ENCODE measurements at places on chromosomes 6 and 20.

- no peak for DNase-seq
Observed at GRCh38 chr6:46741482-46741881, 5.3 kb upstream of the ANKRD66 start.

DNA sequence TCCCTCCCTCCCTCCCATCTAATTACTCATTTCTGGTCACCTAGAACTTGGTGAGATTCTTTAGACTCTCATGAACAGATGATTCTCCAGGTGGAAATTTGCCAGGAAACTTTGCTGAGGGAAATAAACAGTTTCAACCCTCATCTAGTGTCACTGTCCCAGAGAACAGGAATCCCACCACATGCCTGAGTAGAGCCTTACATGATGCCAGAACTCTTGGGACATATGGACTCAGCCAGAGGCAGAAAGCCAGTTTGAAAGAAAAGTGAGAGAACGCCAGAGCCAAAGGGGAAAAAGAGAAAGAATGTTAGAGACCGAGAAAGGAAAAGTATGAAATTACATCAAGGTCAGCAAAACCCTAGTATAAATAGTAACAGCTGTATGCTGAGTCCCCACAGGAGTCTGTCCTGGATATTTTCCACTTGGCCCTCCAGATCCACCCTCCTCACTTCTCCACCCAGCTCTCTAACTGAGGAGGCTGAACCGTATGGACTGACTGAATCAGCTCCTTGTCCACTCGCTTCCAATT lies 127.5 kb upstream of the COL21A1 start:
- no peak for DNase-seq

DNA sequence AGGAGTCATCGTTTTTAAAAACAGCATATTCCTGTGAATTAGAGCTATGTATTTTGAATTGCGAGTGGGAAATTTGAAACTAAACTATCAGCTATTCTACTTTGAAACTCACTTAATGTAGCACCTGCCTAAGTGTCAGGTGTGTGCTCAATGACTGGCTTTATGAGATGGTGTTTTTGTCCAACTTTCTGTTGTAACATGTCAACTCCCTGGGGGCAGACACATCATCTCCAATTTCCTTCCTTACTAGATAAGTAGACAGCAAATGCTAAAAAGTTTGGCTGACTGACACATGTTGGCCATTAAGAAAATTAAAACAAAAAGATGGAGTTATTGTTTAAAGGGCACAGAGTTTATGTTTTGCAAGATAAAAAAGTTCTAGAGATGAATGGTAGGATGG lies 226.9 kb downstream of the TFAP2B start:
- no peak for DNase-seq

DNA sequence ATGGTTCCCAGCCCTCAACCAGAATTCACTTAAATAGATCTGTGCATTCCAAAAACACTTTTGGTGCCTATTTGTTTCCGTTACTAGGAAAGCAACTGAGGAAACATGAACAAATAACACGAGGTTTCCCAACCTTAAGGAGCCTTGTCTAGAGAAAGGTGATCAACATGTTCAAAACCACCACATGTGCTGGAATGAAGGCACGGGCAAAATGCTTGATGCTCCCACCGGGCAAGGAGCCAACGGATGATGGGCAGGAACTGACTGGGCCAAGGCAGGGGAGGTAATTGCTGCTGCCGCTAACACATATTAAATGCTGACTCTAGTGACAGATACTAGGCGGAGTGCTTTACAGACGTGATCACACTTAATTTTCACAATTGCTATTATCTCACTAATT lies 2.5 kb downstream of the MYLK4 start:
- no peak for DNase-seq

DNA sequence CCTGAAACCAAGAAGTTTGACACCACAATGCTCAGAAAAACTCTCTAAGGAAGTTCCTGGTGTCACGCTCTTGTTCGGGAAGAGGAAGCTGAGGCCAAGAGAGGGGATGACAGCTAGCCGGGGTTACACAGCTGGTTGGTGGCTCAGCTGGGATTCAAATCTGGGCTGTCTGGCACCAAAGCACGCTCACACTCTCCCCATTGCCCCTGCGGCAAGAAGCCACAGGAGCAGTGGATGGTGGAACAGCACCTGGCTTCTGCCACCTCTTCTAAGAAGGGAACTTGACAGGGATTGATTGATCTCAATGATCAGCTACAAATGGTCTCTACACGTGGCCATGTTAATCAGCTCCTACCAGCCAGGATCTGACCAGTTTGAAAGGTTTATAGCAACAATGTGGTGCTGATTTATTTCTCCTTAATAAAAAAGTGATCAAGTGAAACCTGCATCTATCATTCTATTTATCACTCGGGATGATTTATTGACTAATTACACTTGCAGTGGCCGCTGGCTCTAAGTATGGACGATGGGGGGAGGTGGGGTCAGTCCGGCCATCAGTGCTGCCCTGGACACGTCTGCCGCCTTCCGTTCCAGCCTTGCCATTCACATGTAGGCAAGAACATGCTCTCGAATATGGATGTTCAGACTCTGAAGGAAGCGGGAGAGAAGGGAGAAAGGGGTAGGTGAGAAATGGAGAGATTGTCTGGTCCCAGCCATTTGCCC lies 71.9 kb upstream of the TOP1 start:
- peak; percentile 12 for DNase-seq

- DNase-seq: no peak
Observed at GRCh38 chr6:107152638-107153430, 37.5 kb upstream of the BEND3 start.

GRCh38 chr20:36469973-36470372 lies 71.3 kb upstream of the MYL9 start:
- DNase-seq: no peak

- DNase-seq: no peak
Observed at GRCh38 chr6:112781241-112781640, 434.1 kb downstream of the RFPL4B start.

GRCh38 chr20:35303735-35304491 lies 11.7 kb upstream of the FAM83C start:
- peak; percentile 79 for DNase-seq

GRCh38 chr20:22844959-22845358 lies 190.2 kb upstream of the SSTR4 start:
- no peak for DNase-seq

DNA sequence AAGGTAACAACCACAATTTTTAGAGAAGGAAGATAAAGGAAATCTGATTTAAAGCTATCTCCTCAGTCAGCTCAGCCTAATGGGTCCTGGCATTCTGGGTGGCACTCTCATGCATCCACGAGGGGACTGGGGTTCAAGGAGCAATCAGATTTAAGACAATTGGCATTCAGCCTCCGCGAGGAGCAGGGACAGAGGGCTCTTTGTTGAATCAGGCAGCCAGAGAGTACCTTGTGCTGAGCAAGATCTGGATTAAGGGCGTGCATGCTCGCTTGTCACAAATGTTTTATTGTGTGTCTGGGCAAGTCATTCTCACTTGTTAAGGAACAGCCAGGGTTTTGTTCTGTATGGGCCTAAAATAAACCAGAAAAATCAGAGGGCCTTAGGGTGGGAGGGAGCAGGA lies 475.3 kb upstream of the NRSN1 start:
- DNase-seq: no peak

DNA sequence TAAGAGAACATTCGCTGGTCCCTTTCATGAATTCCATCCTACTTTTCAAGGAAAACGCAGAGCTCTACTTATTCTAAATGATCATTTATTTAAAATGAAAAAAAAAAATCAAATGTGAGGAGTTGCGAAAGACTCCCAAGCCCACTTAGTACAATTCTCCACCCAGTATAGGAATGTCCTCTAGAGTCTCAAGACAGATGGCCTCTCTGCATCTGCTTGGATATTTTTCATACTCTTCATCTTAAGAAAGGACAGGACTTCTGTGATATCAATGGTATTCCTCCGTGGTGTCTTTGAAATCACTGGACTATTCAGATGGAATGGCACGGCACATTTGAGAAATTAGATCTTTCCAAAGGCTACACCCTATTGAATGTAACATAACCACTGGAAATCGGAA lies 107.1 kb downstream of the PTPRK start:
- no peak for DNase-seq

DNA sequence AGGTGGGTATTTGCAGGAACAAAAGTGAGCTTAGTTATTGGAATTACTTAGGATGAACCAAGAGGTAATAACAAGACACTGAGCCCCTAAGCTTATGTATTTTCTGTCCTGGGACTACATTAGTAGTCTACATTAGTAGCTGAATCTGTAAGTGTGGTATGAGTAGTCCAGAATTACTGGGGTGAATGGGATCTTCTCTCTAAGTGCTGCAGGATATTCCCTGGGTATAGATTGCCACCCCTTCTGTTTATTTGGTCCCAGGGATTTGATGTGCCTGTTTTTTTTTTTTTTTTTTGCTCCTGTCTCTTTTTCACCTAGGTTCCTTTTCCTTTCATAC lies 5.9 kb downstream of the CD2AP start:
- no peak for DNase-seq

Data from CD4-positive, alpha-beta T cell treated with Interferon gamma for 1 hour (primary cell).